Stimulated activated CD8-positive, alpha-beta memory T cell treated with anti-CD3 and anti-CD28 coated beads, Interleukin-2, amount 100 ng/mL, for 1 hour (primary cell): ENCODE measurements at places on chromosomes 12 and 14.

- DNase-seq = no peak
Observed at GRCh38 chr12:53623548-53624385, 2.4 kb downstream of the ATF7 start.

GRCh38 chr12:1302201-1302870 is 292.0 kb downstream of the FBXL14 start:
- DNase-seq = no peak

DNA sequence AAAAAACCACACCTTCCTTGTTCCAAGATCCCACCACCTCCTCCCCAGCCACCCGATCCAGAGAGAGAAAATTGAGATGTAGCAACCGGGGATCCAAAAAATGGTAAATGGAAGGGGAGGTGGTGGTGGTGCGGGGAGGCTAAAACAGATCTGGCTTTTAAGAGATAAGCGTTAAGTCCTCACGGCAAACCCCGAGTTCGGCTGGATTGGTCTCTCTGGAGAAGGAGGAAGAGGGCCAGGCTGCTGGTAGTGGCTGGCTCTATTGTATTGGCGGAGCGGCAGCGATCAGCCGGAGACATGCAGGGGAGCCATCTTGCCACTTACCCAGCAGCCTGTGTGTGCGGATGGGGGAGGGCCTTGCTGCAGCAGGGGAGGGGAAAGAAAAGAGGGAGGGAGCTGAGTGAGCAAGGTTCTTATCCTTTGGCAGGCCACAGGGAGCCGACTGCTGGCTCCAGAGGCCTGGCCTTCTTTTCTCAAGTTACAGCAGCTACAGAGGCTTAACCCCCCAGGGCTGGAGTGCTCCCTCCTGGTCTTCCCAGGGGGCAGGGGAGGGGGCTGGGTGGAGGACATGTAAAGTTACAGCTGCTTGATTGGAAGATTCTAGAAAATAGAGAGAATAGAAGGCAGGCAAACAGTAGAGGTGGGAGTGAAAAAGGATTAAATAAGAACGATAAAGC is 14.1 kb upstream of the CDH24 start:
- no peak for DNase-seq

- peak; percentile 52 for DNase-seq
Observed at GRCh38 chr14:20610002-20610765, 19.0 kb upstream of the RNASE12 start.
